ENCODE measurements at places on chromosomes 11 and 22. TPM values are rescaled to one million over a fixed set of nuclear protein-coding genes. Genes with fewer than 3 reads are reported as not detected.

DNA sequence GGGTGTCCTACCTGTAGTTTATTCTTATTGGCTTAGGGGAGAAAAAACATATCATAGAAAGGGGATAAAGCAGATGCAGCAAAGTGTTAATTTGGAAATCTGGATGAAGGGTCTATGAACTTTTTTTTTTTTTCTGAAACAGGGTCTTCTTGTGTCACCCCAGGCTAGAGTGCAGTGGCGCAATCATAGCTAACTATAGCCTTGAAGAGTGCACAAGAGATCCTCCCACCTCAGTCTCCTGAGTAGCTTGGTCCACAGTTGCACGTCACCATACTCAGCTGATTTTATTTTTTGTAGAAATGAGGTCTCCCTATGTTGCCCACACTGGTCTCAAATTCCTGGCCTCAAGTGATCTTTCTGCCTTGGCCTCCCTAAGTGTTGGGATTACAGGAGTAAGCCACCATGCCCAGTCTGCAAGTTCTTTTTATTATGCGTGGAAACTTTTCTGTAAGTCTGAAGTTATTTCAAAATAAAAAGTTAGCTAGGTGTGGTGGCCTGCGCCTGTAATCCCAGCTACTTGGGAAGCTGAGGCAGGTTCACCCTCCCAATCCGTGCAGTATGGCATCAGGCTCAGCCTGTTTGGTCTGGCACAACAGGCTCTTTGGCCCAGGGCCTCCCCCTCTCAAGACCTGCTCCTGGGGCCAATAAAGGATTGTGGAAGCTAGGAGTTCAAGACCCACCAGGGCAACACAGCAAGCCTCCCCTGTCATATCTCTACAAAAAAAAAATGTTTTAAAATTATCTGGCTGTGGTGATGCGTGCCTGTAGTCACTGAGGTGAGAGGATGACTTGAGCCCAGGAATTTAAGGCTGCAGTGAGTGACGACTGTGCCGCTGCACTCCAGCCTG is 111.9 kb downstream of the MED15 start:
- no peak for DNase-seq
- H3K27me3 ChIP-seq, result peaks cover 8% of the 10 kb centered on the region
- H3K4me3 ChIP-seq, result no peak overlapping the region
- no peaks in the 10 kb centered on the region for H3K36me3 ChIP-seq
- H3K4me1 ChIP-seq, result no peaks in the 10 kb centered on the region

DNA sequence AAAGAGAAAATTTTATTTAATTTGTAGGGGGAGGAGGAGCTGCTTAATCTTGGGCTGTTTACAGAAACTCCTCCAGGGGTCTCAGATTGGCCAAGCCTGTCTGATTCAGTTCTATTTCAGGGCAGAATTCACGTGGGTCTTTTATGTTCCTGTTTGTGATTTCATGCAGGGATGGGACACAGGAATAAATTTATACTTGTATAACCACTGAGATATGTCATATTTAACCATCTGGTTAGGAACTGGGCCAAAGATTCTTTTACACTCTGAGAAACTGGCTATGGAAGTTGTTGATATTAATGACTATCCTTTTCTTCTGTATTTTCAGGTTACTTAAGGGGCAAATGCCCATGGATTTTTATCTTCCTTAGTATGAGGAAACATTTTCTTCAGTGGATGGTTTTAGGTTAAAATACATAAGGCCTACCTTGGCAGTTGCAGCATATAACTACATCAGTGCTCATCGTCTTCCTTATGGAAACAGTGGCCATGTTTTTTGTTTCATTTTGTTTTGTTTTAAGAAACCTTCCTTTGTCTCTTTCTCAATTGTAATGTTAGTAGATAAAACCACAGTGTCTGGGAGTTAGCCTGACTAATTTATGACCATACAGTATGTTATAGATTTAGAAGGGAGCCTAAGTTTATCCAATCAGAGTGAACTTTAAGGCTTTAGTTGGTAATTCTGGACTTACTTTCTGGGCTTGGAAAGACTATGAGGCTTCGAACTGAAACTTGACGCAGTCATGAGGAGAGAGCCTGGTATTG is 132.4 kb upstream of the ANO3 start:
- H3K27me3 ChIP-seq, result no peaks in the 10 kb centered on the region
- H3K27ac ChIP-seq, result no peak overlapping the region
- H3K4me3 ChIP-seq, result no peak overlapping the region
- no peaks in the 10 kb centered on the region for H3K36me3 ChIP-seq
- no peak for DNase-seq

DNA sequence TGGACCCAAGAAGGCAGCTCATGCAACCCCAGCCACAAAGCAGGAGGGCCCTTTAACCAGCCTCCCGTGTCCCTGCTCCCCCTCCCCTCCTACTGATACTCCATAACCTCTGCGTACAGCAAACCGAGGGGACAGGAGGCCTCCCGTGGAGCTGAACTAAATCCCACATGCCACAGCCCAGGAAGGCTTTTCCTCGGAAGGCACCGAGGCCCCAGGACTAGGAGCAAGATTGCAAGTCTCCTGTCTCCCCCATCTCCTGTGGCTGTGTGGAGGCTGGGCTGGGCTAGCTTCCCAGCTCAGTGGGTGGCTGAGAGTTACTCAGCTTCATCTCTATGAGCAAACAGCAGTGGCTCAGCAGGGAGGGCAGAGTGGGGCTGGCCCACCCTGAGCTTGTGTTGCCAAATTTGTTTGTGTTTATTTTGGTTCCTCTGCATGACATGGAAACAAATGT is 62.7 kb upstream of the NECTIN1 start:
- no peak overlapping the region for H3K4me3 ChIP-seq
- H3K4me1 ChIP-seq, result no peaks in the 10 kb centered on the region
- DNase-seq, result no peak
- H3K27me3 ChIP-seq, result no peaks in the 10 kb centered on the region

- H3K4me3 ChIP-seq, result no peak overlapping the region
- H3K27me3 ChIP-seq, result no peaks in the 10 kb centered on the region
- H3K4me1 ChIP-seq, result no peaks in the 10 kb centered on the region
Measured at GRCh38 chr22:35148381-35148780, 82.4 kb downstream of the ISX start.

DNA sequence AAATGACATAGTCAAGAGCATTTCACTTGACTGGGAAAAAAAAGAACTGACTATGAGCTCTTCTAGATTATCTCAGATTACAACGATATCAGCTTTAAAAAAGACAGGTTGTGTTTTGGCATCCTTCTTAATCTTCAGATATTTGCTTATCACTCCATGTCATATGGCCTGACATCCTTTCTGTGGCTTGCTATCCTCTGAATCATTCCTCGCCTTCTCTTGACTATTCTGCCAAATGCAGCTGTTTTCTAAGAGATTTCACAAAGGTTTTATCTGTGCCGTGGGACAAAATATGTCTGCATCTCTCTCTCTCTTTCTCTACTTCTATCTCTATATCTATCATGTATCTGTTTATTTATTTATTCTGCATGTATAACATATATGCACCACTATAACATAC is 746.1 kb downstream of the CNTN5 start:
- no peaks in the 10 kb centered on the region for H3K4me1 ChIP-seq
- H3K27ac ChIP-seq, result no peak overlapping the region
- no peaks in the 10 kb centered on the region for H3K36me3 ChIP-seq
- no peaks in the 10 kb centered on the region for H3K27me3 ChIP-seq
- no peak for DNase-seq
- H3K4me3 ChIP-seq, result no peak overlapping the region

DNA sequence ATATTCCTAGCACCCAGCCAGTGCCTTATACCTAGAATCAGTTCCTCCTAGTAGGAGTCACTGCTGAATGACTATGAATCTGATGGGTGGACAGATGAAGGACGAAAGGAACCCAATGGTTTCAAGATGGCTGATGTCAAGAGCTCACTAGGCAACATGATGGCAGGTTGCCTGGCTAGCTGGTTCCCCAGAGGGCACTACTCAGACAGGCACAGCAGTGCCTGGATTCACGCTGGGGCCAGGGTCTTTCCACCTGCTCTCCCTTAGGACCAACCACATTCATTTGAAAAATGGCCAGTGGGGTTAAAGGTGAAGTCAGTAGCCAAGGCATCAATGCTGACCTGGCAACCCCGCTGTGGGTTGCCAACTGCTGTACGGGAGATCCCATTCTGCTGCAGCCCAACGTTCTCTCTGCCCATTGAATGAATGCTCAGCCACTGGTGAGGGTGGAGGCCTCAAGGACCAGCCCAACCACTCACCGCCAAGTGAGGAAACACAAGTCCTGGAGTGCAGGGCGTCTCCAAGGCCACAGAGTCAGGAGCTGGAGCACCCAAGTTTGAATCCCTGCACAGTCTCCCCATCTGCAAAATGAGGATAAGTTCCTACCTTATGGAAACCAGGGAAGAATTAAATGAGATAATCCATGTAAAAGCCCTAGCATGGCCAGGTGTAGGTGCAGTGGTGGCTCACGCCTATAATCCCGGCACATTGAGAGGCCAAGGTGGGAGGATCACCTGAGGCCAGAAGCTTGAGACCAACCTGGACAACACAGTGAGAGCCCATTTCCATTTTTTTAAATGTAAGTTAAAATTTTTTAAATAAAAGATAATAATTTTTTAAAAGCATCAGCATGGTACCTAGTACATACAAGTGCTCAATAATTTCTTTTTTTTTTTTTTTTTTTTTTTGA is 12.4 kb downstream of the MYH9 start:
- peaks cover 99% of the 10 kb centered on the region for H3K4me1 ChIP-seq
- no peaks in the 10 kb centered on the region for H3K27me3 ChIP-seq

DNA sequence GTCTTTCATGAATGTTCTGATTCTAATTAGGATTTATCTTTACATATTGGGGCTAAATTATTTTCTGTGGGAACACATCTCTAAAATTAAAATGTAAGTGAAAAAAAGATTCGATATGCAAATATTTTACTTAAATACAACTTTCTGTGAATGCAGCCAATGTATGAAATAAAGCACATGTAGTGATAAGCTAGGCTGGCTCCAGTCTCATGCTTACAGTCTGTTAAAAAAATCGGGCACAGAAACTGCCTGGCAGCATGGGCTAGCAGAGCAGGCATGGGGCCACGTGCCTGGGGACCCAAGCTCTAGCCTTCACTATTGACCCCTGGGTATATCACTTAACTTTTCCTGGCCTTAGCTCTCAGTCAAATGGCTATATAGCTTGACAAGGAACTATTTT is 46.5 kb downstream of the NELL1 start:
- no peaks in the 10 kb centered on the region for H3K4me1 ChIP-seq
- H3K36me3 ChIP-seq, result no peaks in the 10 kb centered on the region
- DNase-seq, result no peak
- H3K4me3 ChIP-seq, result no peak overlapping the region
- no peak overlapping the region for H3K27ac ChIP-seq

- H3K4me3 ChIP-seq, result no peak overlapping the region
- no peak for DNase-seq
- H3K27ac ChIP-seq, result no peak overlapping the region
- peaks cover 21% of the 10 kb centered on the region for H3K36me3 ChIP-seq
- H3K27me3 ChIP-seq, result no peaks in the 10 kb centered on the region
Measured at GRCh38 chr11:35234460-35235156, 95.6 kb downstream of the CD44 start.

- peak; percentile 14 for DNase-seq
- H3K36me3 ChIP-seq, result no peaks in the 10 kb centered on the region
- no peak overlapping the region for H3K27ac ChIP-seq
- peaks cover 8% of the 10 kb centered on the region for H3K4me1 ChIP-seq
- H3K4me3 ChIP-seq, result no peak overlapping the region
- H3K27me3 ChIP-seq, result no peaks in the 10 kb centered on the region
Measured at GRCh38 chr11:18727479-18728236, 1.7 kb upstream of the IGSF22 start.

GRCh38 chr11:134101282-134101681 is 32.4 kb downstream of the JAM3 start:
- H3K27ac ChIP-seq, result no peak overlapping the region
- H3K4me3 ChIP-seq, result no peak overlapping the region
- no peak for DNase-seq
- H3K27me3 ChIP-seq, result no peaks in the 10 kb centered on the region
- H3K36me3 ChIP-seq, result no peaks in the 10 kb centered on the region

GRCh38 chr11:73397468-73398131 is 21.4 kb downstream of the RELT start:
- H3K4me1 ChIP-seq, result no peaks in the 10 kb centered on the region
- H3K27ac ChIP-seq, result no peak overlapping the region
- H3K27me3 ChIP-seq, result no peaks in the 10 kb centered on the region
- no peaks in the 10 kb centered on the region for H3K36me3 ChIP-seq
- no peak for DNase-seq
- H3K4me3 ChIP-seq, result no peak overlapping the region

- no peaks in the 10 kb centered on the region for H3K4me1 ChIP-seq
- no peak overlapping the region for H3K27ac ChIP-seq
- H3K4me3 ChIP-seq, result no peak overlapping the region
- no peaks in the 10 kb centered on the region for H3K36me3 ChIP-seq
Measured at GRCh38 chr11:100575860-100576717, 111.0 kb upstream of the ARHGAP42 start.

DNA sequence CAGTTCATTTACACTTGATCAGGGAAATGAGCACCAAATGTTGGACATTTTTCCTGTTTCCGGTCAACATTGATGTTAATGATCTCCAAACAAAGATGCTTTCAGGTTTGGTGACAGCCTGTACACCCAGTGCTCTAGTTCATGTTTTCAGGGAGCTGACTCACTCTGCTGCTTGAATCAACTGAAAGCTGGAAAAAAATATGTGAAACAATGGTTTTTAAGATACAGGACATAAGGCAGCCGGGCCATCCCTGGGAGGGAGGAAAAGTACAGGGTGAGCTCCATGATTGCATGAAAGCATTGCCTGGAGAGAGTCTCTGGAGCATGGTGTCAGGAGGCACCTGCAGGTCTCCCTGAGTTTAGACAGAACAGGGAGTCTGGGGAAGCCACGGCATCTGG is 259.6 kb downstream of the TBC1D22A start:
- no peaks in the 10 kb centered on the region for H3K4me1 ChIP-seq
- no peak overlapping the region for H3K4me3 ChIP-seq
- H3K27ac ChIP-seq, result no peak overlapping the region
- H3K36me3 ChIP-seq, result no peaks in the 10 kb centered on the region
- H3K27me3 ChIP-seq, result no peaks in the 10 kb centered on the region
- DNase-seq, result no peak

DNA sequence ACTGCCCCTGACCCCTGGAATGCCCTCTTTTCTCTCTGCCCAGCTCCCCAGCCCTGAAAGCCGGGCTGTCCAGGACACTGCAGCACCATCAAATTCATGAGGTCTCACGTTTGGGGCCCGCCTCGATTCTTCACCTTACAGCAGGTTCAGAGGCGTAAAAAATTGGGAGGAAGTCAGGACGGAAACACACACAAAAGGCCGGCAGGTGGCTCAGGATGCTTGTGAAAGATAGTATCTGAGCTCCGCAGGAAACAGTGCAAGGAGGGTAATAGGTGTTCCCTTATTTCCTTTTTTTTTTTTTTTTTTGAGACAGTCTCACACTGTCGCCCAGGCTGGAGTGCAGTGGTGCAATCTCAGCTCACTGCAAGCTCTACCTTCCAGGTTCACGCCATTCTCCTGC is 4.1 kb downstream of the RFPL2 start:
- peaks cover 37% of the 10 kb centered on the region for H3K4me1 ChIP-seq
- no peak overlapping the region for H3K4me3 ChIP-seq
- no peaks in the 10 kb centered on the region for H3K27me3 ChIP-seq
- H3K27ac ChIP-seq, result no peak overlapping the region
- H3K36me3 ChIP-seq, result no peaks in the 10 kb centered on the region
- peak; percentile 33 for DNase-seq

Gene LRP5
- 9.9 TPM for total RNA-seq

Gene KLHL35
- total RNA-seq, result 0.44 TPM

Gene PYGM
- total RNA-seq, result 2.2 TPM

Gene OR4A16
- total RNA-seq, result not detected

All from CD8-positive, alpha-beta memory T cell (primary cell).